ENCODE measurements at places on chromosomes 5 and 9.
A peak's percentile ranks its signal among the peaks of the same experiment; 100 is the strongest.

GRCh38 chr5:64814073-64814472, 45.3 kb downstream of the CWC27 start:
- no peak for DNase-seq

DNA sequence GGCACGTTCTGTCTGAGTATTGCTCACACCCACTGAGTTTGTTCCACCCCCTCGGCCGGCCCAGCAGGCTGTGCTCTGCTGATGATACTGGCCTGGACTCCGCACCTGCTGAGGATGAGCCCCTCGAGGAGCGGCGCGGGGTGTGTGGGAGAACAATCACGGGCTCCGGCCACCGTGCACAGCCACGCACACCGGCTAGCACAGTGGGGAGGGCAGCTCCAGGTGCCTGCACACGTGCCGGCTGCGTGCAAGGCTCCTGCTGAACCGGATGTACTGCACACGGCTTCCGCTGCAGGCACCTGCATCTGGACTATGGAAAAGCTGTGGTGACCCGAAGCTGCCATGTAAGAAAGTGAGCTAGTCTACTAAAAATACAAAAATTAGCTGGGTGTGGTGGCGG, 485.2 kb upstream of the CDH9 start:
- DNase-seq: no peak

DNA sequence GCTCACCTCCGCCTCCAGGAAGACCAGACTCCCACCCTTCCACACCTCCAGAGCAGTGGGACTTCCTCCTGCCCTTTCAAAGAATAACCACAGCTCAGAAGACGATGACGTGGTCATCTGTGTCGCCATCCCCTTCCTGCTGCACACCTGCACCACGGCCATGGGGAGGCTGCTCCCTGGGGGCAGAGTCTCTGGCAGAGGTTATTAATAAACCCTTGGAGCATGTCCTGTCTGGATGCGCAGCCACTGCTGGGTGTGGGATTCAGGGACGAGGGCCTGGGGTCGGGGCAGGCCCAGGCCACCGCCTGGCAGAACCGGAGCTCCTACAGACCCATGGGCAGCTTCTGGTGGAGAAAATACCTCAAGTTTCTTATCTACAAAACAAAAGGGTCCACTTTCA, 5.0 kb downstream of the PAEP start:
- peak; percentile 39 for DNase-seq

DNA sequence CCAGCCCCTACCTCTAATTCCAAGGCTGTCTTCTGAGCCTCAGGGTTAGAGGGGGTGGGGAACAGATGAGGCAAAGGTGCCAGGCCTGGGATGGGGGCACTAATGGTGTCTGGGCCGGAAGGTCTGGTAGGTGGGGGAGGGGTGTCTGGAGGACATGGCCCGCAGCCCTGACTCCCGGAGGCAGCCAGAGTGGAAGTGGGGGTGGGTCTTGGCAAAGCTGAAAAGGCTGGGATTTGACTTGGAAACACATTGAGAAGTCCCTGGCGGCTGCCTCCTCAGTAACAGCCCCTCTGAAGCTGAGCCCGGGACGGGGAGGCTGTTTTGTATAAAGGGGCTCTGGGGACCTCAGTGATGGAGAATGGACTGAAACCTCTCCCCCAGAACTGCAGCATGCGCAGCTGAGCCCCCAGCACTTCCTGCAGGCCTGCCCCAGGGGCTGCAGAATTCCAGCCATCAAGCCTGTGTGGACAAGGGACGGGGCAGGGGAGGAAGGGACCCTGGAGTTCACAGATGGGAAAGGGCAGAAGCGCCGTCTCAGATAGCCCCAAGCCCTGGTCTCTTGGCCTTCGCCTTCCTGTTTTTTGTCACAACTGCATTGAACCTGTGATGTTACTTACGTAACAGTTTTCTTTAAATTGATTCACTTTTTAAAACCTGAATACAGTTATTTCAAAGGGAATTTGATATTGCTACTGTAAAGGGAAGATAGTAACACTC, 49.3 kb upstream of the SYNPO start:
- no peak for DNase-seq

- no peak for DNase-seq
Measured at GRCh38 chr5:1665803-1666202, 133.8 kb downstream of the MRPL36 start.

DNA sequence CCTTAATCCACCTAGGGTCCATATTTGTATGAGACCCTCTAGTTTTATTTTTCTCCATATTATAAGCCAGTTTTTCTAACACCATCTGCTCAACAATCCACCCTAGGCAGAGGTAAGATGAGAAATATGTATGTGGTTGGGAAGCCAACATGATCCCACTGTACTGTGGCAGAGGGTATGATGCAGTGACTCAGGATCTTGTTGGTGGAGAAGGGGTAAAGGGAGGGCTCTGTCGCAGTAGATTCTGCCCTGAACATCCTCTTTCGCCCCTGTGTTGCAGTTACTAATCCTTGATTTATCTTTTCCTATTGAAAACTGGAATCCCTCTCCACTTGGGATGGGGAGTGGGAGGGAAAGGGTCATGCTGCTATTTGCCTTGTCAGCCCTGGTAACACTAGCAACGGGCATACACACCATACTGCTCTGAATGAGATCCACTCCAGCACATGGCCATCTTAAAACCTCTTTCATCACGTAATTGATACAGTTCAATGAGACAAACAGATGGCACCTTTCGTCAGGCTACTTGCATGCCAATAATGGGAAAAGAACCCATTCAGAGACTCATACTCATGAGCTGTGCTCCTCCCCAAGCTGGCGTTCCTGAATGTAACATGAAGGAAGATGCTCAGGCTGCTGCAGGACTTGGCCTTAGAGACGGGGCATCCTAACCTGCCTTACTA, 63.0 kb downstream of the ADAMTS12 start:
- no peak for DNase-seq

- no peak for DNase-seq
Measured at GRCh38 chr9:106177216-106177615, 482.9 kb downstream of the TMEM38B start.

DNA sequence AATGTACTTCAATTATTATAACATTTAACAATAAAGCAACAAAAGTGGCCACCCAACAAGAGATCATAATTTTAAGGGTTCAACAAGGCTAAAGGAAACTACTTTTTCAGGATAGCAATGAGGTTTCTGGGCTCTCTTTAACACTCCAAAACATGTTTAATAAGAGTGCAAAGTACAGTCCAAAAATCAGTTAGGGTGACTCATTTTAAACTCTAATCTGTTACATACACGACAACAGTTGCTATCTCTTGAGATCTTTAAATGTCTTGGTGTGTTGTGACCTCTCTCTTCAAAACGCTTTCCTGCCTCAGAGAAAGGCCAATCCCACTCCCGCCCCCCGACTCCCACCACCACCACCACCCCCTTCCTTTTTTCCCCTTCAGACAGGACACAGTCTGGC, 11.5 kb downstream of the NFIB start:
- no peak for DNase-seq

DNA sequence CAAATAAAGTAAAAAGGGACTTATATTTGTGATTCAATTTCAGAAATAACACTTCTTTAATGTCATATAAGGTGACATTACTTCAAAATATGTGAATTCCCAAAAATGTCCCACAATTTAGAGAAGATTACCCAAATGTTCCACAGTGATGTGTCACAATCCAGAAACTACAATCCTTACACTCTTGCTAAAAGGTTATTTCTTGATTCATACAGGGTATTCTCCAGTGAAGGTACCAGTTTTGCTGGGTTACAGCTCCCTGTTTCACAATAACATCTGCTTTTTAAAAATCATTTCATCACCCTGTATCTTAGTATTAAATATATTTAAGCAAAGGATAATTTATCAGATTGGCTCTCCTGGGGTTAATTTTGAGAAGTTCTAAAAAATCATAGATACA, 11.0 kb downstream of the FBN2 start:
- no peak for DNase-seq

- no peak for DNase-seq
Measured at GRCh38 chr5:55480781-55481180, 54.0 kb downstream of the PLPP1 start.

DNA sequence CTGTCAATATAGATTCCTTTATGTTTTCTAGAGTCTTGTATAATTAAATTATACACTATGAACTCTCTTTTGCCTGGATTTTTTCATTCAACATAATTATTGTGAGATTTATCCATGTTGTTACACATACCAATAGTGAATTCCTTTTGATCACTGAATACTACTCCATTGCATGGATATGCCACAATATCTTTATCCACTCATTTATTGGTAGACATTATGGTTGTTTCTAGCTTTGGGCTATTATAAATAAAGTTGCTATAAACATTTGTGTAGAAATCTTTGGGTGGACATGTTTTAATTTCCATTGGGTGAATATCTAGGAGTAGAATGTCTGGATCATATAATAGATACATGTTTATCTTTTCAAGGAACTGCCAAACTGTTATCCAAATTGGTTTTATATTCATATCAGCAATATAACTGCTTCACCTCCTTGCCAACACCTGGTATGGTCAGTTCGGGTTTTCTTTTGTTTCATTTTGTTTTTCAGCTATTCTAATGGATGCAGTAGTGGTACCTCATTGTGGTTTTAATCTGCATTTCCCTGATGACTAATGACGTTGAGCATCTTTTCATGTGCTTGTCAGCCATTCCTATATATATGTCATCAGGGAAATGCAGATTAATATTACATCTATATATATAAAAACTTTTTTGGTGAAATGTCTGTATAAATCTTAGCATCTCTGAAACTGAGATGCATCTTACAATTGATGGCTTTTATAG, 32.1 kb upstream of the TCF7 start:
- DNase-seq: no peak

GRCh38 chr9:6195714-6196360, 19.8 kb upstream of the IL33 start:
- no peak for DNase-seq

GRCh38 chr5:154276973-154277331, 86.4 kb downstream of the GALNT10 start:
- peak; percentile 43 for DNase-seq

- no peak for DNase-seq
Measured at GRCh38 chr9:129558063-129558550, 62.8 kb downstream of the C9orf50 start.

- DNase-seq: no peak
Measured at GRCh38 chr5:170087168-170087817, 18.4 kb upstream of the FOXI1 start.

DNA sequence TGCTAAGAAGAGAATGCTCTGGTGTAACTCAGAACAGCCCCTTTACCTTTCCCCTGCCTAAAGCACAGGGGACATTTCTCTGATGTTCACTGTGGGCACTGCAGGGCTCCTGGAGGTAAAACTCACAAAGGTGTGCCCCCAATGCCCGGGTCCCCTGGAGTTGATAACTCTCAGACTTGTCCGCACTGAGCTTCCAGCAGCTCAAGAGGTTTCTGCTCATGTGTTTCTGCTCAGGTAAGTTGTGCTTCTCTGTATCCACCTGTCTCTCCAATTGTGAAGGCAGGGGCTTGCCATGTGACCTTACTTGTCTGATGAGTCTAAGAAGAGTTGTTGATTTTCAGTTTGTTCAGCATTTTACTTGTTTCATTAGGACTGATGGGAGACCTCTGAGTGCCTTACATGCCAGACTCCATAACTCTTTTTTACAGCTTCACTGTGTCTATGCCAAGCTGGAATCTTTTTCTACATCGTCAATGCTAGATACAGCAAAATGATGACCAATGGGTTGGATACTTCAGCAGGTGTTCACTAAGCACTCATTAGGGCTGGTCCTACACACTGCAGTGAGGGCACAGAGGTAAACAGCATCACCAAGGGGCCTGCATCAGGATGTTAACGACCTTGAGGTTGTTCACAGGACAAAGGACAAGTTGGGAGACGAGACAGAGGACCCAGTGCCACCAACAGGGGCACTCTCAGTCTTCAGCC, 56.4 kb downstream of the MRPL36 start:
- no peak for DNase-seq

DNA sequence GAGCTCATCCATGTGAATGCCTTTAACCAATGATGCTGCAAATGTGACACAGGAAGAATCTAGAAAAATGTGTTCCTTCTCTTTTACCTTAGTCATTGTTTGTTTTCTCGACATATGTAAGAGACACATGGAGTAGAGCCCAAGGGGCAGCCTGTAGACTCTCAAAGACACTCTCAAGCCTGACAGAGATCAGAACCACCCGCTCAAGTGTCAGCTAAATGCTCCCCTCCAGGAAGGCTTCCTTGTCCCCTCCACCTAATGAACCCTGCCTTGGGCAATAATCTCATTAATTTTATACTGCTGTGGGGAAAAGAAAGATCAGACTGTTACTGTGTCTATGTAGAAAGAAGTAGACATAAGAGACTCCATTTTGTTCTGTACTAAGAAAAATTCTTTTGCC, 157.4 kb downstream of the MUSK start:
- no peak for DNase-seq

DNA sequence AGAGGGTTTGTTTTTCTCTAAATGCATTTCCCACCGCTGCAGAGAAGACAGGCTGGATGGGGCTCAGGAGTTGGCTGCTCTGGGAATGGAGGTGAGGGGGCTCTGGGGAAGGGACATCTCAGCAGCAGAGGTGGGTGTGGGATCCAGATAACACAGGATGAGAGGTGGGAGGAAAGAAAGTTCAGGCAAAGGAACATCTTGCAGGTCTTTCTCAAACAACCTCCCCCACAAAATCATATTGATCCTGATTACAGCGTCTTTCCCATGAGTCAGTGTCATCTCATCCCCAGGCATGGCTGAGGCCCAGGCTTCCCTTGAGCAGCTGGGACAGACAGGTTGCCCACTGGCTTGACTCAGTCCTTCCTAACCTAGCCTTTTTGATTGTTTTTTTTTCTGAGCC, 11.3 kb upstream of the ACSL6 start:
- no peak for DNase-seq

- DNase-seq: no peak
Measured at GRCh38 chr9:93132946-93133680, 938 bp downstream of the NINJ1 start.

GRCh38 chr5:151622367-151623088, 31.4 kb upstream of the FAT2 start:
- DNase-seq: no peak

- DNase-seq: no peak
Measured at GRCh38 chr5:72133212-72133990, 26.1 kb downstream of the MAP1B start.

DNA sequence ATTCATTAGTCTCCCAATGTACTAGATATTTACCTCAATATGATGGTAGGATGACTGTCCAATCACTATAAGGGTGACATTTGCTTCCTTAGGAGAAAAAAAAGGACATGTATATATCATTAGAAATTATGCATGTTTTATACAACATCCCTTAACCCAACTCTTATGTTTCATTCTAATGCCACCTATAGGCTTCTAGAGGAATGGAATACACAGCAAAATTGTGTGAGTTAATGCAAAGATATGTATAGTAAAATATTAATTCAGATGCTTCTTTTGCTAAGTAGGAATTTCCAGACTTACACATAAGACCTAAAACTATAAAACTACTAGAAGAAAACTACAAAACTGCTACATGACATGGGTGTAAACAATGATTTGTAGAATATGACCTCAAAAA, 3.5 kb downstream of the PRXL2C start:
- DNase-seq: peak; percentile 17
